Globus pallidus (tissue), 1 donor: ENCODE measurements at places on chromosomes 13 and 19.

DNA sequence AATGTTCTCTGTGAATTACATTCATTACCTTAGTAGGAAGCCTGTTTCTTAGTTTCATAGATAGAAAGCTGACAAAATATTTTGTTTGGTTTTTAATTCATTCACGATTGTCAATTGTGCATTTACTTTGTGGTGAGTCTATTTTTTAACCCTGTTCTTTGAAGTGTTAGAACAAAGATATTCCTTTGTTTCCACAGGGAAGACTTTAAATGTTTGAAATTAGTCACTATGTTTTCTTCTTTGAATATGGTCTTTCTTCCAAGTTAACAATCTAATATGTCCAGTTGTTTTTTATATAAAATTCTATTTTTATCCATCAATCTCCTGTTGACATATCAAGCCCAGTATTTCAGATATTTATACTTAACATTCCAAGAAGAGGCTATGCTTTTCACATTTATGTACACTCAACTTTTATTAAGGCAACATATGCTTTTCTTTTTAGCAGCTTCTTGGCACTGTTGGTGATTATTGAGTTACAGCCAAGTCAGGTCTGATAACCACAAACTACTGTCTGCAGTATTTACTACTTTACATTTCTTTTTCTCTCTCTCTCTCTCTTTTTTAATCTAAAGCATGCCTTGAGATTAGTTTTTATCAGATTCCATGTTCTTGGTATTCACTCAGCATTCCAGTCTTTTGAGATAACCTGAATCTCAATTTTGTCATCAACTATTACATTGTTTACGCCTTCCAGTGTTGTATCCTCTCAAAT is 812.8 kb upstream of the SLC10A2 start:
- no peak for DNase-seq

GRCh38 chr19:34759218-34759917 is 13.6 kb downstream of the ZNF599 start:
- DNase-seq, result no peak

DNA sequence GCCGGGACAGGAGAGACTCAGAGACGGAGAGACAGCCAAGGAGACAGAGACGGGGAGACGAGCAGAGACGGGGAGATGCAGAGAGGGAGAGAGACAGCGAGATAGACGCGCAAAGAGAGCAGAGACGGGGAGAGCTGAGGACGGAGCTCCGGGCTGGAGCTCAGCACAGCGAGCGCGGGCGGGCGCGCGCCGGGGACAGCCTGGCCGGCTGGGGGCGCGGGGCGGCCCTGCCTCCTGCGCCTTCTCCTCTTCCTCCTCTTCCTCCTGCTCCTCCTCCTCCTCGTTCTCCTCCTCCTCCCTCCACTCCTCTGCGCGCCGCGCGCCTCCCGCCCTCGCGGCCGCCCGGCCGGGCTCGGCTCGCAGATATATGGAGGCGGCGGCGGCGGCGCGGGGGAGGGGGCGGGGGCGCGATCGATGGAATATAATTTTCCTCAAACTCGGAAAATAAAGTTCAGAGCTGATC is at the start of gene ERFL:
Gene ERFL, minus strand, starts transcription at position 229 of the 463 bp plus-strand sequence. CDS start 15,530 bp downstream, outside the sequence.
- DNase-seq, result no peak

GRCh38 chr13:113753171-113753570 is 5.9 kb upstream of the TMEM255B start:
- DNase-seq, result no peak

GRCh38 chr19:1526979-1527649 is 3.2 kb downstream of the PLK5 start:
- DNase-seq, result no peak

- DNase-seq, result no peak
Observed at GRCh38 chr13:73275163-73275562, 216.4 kb downstream of the KLF5 start.

GRCh38 chr19:33726756-33727155 is 69.9 kb upstream of the KCTD15 start:
- no peak for DNase-seq

GRCh38 chr19:970695-971094 is 13.4 kb upstream of the WDR18 start:
- DNase-seq, result no peak

DNA sequence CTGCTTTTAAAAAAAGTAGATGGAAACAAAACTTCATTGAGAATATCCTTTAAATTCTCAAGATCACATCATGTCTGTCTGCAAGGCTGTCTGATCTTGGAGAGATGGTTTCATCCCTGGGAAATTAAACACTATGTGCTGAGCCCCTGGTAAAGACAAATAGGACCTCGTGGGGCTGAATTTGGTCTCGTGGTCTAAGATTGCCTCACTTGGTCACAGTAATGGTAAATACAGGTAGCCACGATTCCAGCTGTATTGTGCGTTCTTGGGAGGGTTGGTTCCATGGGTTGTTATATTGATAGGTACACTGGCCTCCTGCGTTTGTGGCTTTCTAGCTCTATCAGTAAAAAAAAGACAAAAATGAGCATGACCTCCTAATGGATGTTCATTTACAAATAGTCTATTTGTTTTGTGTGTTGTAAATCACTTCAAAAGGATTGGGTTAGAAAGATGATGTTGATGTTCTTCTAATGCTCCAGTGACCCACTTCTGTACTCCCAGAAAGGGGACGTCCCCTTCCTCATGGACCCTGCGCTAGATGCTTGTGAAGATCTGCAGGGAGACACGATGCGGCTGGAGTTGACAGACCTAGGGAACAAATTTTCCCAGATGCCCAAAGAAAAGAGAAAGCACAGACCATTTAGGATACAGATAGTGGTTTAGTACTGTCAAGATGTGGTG is 1.8 kb downstream of the CEBPG start:
- DNase-seq, result no peak

GRCh38 chr13:93774506-93774905 is 547.9 kb downstream of the GPC6 start:
- no peak for DNase-seq

GRCh38 chr13:106478116-106478515 is 57.3 kb downstream of the EFNB2 start:
- DNase-seq, result no peak

DNA sequence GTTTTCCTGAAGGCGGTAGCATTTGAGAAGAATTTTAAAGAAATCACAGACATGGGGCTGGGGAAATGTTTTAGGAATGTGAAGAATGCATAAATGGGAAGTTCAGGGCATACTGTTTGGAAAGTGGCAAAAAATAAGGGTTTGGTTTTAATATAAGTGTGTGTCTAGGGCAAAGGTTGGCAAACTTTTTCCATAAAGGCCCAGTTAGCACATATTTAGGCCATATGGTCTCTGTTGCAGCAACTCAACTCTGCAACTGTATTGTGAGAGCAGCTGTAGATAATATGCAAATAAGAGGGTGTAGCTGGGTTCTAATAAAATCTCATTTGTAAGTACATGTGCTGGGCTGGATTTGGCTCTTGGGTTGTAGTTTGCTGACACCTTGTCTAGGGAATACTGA is 521.9 kb downstream of the DIAPH3 start:
- DNase-seq, result no peak

GRCh38 chr19:43462383-43462782 is 3.0 kb downstream of the LYPD3 start:
- DNase-seq, result no peak

DNA sequence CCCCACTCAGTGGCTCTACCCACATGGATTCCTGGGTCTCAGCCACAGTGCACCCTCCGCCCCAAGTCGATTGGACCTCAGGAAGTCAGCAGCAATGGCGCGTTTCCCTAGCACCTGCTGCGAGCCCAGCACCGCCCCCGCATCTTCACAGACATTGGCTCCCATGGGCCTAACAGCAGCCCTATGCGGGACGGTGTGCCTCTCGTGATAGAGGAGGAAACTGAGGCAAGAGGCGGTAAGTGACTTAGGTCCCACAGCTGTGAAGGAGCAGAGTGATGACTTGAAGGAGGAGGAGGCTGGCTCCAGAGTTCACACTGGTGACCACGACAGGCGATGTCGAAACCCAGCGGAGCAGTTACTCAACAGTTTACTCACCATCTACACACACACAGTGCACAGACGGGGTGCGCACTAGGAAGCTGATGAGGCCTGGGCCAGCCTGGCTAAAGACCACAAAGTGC is 104.5 kb upstream of the SOX1 start:
- DNase-seq, result no peak

GRCh38 chr19:52725528-52725961 is 9.3 kb downstream of the ZNF611 start:
- no peak for DNase-seq

GRCh38 chr19:35628264-35628564 is 622 bp upstream of the RBM42 start:
- no peak for DNase-seq

DNA sequence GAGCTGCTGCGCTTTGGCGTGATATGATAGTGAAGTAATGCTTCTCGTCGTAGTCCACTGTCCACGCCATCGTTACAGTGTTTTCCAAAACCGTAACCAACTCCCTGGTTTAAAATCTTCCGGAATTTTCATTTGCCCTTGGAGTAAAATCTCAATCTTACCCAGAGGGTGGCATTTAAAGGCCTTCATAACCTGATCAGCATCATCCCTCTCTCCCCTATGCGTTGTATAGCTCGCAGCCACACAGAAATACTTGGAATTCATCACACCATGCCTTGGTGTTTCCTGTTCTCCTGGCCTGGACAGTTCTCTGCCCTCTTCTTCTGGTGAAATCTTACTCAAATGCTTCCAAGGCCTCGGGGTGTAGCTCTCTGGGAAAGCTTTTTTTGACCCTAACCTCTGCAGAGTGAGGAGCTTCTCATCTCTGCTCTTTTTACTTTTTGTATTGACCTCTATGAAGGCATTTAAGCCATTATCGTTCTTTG is 839 bp downstream of the MPHOSPH8 start:
- no peak for DNase-seq

DNA sequence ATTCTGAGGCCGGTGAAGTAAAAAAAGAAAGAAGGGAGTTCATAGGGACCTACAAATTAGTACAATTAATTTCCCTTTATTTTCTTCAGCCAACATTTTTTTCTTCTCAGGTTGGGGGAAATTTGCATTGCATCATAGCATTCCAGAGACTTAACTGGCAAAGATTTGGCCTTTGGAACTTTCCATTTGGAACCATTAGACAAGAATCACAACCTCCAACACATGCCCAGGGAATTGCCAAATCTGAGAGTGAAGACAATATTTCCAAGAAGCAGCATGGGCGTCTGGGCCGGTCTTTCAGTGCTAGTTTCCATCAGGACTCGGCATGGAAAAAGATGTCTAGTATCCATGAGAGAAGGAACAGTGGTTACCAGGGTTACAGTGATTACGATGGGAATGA is 6.4 kb upstream of the ERCC5 start:
- no peak for DNase-seq

DNA sequence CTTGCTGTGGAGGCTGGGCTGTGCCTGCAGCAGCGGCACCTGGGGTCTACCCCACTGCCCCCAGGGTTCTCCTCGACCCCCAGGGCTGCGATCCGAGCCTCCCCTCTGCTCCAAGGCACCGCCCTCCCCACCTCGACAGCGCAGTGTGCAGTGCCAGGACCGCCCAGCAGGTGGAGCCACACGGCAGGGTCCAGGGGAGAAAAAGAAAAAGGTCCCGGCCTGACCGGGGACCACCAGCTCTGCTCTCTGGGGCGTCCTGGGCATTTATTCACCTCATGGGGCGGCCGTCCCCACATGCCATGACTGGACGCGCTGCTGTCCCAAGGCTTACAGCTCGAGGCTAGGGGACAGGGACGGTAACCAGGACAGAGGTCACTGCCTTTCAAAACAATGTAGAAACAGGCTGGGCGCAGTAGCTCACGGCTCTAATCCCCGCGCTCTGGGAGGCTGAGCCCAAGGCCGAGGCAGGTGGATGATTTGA is 10.6 kb downstream of the REXO1 start:
- DNase-seq, result no peak

- DNase-seq, result no peak
Observed at GRCh38 chr13:80251403-80251802, 89.5 kb downstream of the SPRY2 start.

DNA sequence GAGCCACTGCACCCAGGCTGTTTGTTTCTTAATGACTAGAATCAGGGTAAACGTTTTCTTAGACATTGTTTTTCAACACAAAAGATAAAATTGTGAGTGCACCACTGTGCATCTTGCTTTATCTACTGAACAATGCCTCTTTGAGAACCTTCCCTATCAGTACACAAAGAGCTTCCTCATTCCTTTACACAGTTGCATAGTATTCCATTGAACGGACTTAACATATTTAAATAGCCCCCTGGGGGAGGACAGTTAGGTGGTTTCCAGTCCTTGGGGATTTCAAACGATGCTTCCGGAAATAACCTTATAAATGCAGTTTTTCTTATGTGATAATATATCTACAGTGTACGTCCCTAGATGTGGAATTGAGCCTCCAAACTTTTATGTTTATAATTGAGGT is 8.6 kb downstream of the POLD1 start:
- DNase-seq, result no peak

DNA sequence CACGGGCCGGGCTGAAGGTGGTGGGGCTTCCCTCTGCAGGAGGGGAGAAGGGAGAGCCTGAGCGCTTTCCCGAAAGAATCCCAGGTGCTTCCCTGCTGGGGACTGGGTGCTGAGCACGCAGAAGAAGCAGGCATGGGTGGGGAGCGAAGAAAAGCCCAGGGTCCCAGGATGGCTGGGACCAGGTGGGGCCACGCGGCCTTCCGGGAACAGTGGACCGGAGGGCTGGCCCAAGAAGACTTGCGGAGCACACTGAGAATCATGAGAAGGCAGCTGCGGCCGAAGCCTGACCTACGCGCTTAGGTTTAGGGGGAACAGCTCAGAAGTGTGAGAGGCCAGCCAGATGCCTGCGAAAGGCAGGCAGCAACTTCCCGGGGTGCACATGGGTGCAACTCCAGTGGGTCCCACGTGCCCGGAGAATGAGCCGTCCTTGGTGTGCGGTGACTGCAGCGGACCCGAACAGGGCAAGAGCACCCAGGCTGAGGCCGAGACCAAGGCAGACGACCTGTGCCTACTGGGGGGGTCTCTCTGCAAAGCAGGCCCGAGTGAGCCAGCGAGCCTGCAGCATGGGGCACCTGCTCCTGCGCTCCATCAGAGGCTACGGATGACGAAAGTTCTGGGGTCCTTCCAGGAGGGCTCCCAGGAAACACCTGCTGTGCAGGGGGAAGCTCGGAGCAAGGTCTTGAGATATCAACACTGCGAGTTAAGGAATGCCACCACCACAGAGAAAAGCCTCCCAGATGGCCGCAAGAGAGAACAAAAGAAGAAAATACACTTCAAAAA is 52.4 kb downstream of the MLLT1 start:
- DNase-seq, result no peak

DNA sequence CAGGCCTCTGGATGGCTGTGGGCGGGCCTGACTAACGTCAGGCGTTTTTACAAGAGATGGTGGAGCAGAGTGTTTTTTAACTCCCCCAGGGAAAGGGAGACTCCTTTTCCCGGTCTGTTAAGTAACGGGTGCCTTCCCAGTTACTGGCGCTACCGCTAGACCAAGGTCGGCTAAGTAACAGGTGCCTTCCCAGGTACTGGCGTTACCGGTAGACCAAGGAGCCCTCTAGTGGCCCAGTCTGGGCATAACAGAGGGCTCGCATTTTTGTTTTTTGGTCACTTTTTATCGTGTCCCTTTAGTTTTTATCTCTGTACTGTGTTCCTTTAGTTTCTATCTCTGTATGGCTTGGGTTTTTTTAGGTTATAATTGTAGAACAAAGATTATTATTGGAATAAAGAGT is 10.0 kb downstream of the ZNF383 start:
- no peak for DNase-seq
